ENCODE measurements at places on chromosomes 16 and 17.

- DNase-seq, result no peak
These were observed 23.7 kb downstream of the ALOX15 start for GRCh38 chr17:4617590-4618351.

GRCh38 chr17:50948711-50949110 is 82.6 kb upstream of the TOB1 start:
- no peak for DNase-seq

GRCh38 chr17:27977751-27978688 is 64.5 kb upstream of the NLK start:
- DNase-seq, result no peak

DNA sequence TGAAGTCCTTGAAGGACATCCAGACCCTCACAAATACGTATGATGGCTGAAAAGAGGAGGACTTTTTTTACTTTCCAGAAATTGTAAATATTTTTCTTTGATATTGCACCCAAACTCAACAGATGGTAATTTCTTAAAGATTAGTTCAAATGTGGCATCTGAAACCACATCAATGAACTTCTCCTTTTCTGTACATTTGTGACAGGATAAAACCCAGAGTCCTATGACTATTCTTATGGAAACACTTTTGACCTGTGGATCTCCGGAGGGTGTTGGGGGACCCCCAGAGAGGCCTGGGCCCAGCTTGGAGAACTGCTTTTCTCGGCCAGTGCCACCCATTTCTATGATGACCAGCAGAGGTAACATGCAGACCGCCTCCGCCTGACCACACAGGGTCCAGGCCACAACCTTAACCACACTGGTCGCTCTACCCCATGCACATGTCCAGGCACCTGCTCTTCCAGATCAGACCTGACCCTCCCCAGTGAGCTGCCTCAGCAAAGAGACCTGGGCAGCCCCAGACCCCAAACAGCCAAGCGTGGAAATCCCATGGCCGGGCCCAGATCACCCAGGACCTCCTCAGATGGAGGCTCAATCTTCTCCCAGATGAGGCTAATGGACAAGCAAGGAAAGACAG is 22.7 kb downstream of the RPH3AL start:
- no peak for DNase-seq

DNA sequence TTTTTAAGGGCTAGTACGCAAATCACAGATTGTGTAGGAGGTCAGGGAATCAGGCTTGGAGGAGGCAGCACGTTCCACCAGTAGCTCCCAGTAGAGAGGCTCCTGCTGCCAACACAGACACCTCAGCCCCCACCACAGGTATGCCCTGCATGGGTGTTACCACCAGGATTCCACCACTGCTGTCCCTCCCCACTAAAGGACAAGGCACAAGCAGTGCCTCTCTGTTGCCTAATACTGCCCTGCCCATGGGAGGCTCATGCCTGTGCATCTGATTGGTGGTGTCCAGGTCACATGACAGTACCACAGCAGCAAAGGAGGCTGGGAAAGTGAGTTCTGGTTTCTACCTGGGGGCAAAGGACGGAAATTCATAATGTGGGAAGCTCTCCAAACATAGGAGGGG is 33.6 kb upstream of the CACNG4 start:
- DNase-seq, result peak; percentile 14

DNA sequence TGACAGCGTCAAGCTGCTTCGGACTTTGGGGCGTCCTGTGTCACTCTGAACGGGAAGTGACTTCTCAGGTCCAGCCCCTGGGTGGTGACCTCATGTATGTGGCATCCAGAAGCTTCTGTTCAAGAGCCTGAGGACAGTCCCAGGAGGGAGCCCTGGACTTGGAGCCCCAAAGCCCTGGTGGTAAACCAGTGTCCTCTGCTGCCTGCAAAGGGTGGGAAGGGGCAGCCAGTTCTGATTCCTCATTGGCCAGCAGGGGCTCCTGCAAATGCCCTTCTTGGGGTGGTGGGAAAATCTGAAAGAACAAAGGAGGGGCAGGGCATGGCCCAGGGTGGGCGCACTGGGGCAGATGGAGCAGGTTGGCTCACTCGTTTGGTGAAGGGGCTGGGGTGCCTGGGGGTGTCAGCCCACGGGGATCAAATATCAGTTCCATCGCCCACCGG is 1.6 kb downstream of the OSGIN1 start:
- peak; percentile 87 for DNase-seq

- DNase-seq, result peak; percentile 13
These were observed 53.7 kb downstream of the C16orf95 start for GRCh38 chr16:87263418-87264052.

Measured in EH (cell line).